ENCODE measurements at places on chromosomes 16 and 17.

DNA sequence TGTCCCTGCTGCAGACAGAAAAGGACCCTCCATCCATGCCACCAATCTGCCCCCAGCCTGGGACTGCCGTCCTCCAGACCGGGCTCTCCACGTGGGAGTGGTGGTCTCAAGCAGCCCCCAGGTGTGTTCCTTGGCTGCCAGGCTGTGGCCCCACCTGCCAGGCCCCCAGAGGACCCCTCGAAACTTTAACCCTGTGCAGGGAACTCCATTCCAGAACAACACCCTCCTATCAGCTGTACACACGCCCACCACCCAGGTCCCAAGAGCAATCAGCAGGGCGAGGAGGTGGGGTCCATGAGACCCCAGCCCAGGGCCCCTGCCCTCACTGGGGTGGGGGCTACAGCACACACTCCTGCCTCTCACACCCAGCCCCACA, 1.4 kb downstream of the PYCR1 start:
- no peak for DNase-seq

- DNase-seq: no peak
These were observed 238.3 kb downstream of the XYLT1 start for GRCh38 chr16:17232487-17232886.

DNA sequence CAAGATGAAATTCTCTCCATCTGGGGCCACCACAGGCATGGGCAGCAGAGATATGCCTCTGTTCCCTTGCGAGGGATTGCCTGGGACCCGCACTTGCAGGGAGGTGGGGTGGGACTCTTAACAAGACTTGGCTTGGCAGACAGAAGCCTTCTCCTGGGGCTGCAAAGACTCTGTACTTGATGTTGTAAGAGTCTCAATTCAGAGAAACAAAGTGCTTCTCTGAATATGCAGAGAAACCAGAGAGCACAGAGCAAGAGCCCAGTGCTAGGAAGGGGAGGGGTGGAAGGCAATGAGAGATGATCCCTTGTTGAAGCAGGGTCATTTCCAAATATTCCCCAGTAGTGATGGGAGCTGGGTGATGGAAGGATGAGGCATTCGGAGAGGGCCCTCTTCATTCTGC, 2.2 kb downstream of the MMP28 start:
- no peak for DNase-seq

DNA sequence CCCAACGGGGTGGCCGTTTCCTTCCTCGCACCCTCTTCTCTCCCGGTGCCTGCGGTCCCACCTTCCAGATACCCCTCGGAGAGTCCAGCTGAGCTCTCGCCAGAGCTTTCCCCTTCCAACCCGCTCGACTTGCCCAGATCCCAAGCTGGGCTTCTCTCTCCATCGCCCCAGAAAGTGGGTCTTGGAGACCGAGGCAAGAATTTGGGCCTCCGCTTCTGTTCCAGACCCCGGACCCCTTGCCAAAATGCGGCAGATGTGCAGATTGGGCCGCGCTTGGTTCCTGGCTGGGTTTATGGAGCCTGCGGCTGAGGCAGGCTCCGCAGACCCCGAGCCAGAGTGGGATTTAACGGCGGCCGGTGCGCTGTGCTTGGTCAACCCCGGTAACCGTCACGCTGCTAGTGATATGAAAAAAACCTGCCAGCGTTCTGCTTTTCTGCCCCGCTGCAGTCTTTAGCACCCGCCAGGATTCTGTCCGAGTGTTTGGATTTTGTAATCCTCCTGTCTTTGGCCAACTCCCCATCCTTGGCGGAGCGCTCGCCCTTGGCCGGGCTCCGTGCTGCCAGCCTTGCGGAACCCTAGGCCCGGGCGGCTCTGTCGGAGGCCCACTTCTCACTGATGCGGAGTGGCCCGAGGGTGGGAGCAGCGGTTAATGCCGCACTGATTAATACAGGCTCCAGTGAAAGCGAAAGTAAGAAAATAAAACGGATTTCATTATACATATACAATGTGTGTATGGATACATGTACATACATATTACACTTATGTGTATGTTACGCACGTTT, 754 bp upstream of the SLFN11 start:
- DNase-seq: peak; percentile 34

DNA sequence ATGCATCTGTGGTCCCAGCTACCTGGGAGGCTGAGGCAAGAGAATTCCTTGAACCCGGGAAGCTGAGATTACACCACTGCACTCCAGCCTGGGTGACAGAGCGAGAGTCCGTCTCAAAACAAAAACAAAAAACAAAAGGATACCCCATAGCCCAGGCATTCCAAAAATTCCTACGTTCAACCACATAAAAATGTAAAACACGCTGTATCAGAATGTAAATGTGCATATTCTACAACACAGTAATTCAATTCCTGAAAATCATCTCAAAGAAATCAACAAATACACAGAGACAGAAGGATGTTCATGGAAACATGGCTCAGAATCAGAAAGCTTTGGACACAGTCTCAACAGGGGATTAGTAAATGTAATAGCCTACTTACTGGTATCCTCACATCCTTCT, 33.0 kb downstream of the COG7 start:
- no peak for DNase-seq

GRCh38 chr17:29412780-29413565, 22.8 kb downstream of the TAOK1 start:
- no peak for DNase-seq

DNA sequence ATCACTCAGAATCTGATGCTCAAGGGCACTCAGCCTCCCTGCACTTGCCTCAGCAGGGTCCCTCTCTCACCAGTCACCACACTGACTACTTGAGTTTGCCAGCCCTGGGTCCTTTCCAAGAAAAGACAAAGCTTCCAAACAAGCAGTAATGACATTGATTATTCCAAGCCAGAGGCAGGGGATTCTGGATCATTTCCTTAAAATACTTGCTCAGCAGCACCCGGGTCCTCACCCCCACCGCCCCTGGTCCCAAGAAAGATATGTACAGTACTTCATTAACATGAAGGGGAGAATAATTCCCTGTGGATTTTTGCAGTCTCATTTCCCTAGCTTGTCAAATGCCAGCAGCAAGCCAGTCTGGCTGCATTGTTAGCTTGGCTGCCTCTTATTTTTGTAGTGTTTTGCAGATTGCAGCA, 83.2 kb upstream of the GNAO1 start:
- DNase-seq: no peak

DNA sequence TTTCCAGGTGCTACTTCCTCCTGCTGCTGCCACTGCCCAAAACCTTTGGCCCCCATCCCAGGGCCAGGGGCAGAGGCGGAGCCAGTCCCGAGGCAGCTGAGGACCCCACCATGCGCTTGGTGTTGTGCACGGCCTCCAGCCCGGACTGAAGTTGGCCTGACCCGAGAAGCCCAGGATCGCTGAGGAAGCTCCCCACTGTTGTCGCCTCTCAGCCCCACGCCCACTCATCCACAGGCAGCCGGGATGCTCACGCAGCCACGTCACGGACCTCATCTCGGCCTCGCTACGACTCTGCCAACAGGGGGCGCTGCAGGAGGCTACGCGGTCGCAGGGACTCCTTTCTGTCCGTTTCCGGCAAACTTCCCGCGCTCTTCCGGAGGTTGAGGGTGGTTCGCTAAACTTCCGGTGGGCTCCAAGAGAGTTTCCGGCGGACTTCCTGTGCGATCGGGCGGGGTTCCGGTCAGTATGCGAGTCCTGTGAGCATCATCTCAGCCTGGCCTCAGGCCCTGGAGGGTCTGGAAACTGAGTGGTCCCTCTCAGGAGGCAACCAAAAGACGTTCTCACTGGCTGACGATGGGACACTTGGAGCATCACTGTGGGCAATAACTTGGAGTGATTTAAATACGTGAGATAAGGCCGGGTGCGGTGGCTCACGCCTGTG, 12.4 kb downstream of the ZG16B start:
- DNase-seq: peak; percentile 84

GRCh38 chr17:40522250-40522960, 21.0 kb upstream of the TNS4 start:
- DNase-seq: no peak

- DNase-seq: no peak
These were observed 59.7 kb downstream of the IL21R start for GRCh38 chr16:27461483-27462171.

- DNase-seq: no peak
These were observed 8.9 kb downstream of the HID1 start for GRCh38 chr17:74963656-74964055.

- no peak for DNase-seq
These were observed 17.1 kb downstream of the SPG7 start for GRCh38 chr16:89525146-89525913.

DNA sequence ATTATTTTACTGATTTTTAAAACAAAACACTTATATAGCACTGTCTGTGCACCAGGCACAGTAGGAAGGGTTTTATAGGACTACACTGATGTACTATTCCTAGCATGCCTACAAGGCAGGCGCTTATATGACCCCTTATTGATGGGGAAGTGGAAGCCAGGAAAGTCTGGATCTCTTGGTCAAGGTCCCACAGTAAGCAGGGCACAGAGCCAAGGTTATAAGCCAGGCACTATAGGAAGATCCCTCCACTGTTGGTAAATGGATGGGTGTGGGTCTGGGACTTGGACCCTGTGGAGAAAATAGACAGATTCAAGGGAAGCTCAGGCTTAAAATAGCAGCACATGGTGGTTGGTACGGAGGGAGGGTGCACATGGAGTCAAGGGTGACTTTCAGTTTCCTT, 59.1 kb upstream of the PLCG2 start:
- DNase-seq: no peak

GRCh38 chr17:20989991-20990855, 52.6 kb downstream of the USP22 start:
- no peak for DNase-seq

DNA sequence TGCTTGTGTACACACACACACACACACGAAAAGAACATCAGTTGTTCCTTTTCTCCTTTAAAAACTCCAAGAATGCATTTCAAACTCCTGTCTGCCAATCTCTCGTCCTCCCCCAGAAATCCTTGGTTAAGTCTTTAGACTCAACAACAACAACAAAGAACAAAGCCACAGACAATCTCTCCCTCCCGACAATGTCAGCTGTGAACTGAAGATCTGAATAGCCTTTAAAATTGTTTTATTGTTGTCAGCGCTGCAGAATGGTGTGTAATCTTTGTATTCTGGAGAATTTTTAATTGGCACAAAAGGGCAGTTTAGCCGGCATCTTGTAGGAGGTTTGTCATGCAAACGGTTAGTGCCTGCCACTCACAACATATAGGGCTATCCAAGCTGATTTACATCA, 219.5 kb downstream of the MSI2 start:
- no peak for DNase-seq

- no peak for DNase-seq
These were observed 108.0 kb upstream of the TBX2 start for GRCh38 chr17:61291451-61292285.

GRCh38 chr16:12062343-12063003, 85.9 kb downstream of the SNX29 start:
- no peak for DNase-seq

- DNase-seq: no peak
These were observed 13.0 kb downstream of the SLC52A1 start for GRCh38 chr17:5022171-5022711.

- no peak for DNase-seq
These were observed 8.6 kb downstream of the KRT10 start for GRCh38 chr17:40813804-40814203.

GRCh38 chr16:67170949-67171649, 761 bp downstream of the NOL3 start:
- no peak for DNase-seq

DNA sequence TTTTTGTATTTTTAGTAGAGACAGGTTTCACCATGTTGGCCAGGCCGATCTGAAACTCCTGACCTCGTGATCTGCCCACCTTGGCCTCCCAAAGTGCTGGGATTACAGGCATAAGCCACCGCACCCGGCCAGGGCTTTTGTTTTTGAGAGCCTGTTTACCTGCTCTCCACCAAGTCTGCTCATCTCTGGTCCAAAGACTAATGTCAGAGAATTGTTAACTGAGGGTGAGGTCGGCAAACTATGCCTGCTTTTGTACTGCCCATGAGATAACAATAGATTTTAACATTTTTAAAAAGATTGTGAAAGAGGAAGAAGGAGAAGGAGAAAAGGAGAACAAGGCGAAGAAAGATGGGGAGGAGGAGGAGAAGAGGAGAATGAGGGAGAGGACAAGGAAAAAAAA, 26.0 kb downstream of the TMEM238L start:
- DNase-seq: no peak

DNA sequence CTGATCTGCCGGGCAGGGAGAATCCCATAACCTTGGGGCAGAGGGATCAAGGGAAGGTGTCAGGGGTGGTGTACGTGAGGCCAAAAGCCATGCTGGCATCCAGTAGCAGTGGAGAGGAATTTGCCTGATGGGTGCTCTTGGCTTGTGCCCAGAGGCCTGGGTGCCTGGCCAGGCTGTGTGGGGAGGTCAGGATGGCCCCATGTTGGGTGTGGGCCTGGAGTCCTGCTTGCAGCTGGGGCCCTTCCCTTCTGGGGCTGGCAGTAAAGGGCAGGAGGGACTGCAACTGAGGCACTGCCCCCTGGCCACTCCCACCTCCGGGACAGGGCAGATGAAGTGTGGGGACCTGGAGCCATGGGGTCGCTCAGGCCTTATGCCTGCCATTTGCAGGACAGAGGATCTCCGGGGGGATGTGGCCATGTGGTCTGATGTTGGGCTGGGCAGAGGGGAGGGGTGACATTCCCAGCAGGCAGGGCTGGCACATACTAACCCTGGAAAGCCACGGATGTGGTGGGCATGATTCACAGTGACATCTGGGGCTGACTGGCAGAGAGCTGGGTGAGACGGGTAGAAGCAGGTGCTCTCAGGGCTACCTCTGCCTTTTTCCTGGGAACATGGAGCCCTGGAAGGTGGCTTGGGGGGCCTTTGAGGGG, 3.5 kb downstream of the FMNL1 start:
- DNase-seq: no peak

DNA sequence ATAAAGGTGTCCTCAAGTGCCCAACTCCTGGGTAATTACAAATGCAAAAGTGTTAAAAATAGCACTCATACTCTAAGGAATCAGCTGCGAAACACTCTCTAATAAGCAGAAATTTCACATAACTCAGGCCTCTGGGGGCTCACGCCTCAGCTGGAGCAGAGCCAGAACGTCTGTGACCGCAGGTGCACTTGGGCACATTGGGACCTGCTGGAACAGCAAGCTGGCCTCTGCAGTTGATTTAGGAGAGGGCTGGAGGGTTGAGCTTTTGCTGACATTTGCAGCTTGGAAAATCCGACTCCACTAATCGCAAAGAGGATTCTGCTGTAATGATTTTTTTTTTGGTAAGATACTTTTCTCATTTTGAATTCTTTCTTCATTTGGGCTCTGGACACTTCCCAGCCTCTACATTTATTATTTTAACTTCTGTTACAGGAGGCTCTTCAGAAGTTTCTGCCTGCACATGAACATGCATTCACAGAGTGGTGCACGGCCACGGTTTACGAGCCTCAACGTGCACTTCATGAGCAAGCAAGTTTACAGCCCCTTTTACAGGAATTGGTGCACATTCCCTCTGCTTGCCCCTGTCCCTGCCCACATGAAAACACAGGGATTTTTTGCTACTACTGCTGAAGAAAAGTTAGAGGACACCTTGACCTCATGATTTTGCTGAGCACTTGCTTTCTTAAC, 4.1 kb upstream of the SNTB2 start:
- DNase-seq: no peak

DNA sequence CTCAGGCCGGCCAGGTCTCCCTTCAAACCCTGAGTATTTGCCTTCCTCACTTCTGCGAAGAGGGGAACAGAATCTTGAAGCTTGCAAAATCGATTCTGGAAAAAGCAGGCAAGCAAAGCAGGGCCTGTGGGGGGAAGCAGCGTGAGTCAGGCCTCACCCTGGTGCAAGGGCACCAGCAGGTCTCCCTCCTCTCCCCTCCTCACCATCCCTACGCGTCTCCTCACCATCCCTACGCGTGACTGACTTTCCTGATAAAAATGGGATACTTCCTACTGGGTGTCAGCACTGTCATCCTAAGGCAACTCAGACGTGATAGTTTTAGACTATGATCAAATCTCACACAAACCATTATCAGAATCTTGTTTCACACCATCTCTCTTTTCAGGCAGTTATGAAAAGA, 12.1 kb downstream of the CMTM3 start:
- no peak for DNase-seq

All from stimulated activated CD4-positive, alpha-beta T cell treated with anti-CD3 and anti-CD28 coated beads, Interleukin-12 subunit alpha, Interleukin-12 subunit beta, amount 100 ng/mL, for 48 hours (primary cell).